Dermis blood vessel endothelial cell (primary cell): ENCODE measurements at places on chromosomes 1 and 21.

DNA sequence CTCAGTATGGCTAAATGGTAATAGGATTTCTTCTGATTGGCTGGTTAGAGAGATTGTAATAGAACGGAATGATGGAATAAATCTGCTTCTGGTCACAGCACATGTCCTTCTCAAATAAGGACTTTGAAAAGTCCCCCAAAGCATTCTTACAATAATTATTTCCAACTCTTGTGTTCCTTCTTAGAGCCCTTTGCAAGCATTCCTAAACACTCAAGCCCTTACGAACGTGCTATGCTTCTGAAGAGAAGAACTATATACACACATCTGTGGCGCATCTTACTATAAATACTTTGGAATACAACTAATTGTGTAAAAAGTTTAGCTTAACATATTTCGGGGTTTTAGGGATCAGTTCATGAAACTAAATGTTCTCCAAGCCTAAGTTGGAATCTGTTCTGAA is 25.6 kb downstream of the CLIC4 start:
- no peak for DNase-seq

- DNase-seq, result no peak
These were observed 175.1 kb upstream of the CSF3R start for GRCh38 chr1:36657826-36658225.

GRCh38 chr21:45013260-45013841 is 61.0 kb upstream of the ADARB1 start:
- no peak for DNase-seq

DNA sequence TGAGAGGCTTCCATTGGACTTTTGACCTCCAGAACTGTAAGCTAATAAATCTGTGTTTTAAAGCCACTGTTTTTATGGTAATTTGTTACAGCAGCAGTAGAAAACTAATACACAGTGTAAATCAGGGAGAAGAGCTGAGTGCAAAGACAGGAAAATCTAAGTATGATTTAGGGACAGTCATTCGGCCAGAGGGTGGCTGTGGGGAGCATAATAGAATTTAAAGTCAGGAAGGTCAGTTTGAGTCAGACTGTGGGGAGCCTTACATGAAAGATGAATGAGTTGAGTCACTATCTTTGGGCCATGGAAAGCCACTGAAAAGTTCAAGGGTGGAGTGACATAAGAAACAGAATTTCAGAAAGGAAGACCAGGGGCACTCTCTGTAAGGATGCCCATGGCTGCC is 52.4 kb upstream of the SSX2IP start:
- DNase-seq, result no peak
